ENCODE measurements at places on chromosomes 6 and 20. TPM values are rescaled to one million over a fixed set of nuclear protein-coding genes. Genes with fewer than 3 reads are reported as not detected.

DNA sequence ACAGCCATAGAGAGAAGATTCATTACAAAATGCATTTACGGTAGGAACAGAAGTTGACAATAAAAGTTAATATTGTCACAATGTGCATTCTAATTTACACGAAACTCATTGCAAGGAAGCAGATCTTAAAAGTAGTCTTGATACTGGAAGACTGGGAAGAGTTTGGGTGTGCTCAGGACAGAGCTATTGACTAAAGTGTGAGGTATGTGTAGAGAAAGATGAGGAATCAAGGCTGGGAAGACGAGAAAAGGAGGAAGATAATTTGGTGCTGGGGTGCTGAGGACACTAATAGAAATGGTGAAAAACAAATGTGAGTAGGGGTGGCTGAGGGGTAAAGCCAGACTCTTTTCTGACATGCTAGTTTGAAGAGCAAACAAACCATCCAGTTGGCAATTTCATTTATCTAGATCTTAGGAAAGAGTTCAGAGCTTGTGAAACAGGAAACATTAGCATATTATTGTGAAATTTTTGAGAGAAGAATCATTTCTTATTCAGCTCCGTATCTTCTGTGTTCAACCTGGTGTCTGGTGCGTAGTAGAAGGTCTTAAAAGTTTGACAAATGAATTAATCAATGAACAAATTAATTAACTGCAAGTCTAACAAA, 72.7 kb downstream of the ELOVL4 start:
- H3K4me1 ChIP-seq = peaks cover 5% of the 10 kb centered on the region
- no peak overlapping the region for H3K4me3 ChIP-seq
- peaks cover 13% of the 10 kb centered on the region for H3K27me3 ChIP-seq
- no peak overlapping the region for H3K27ac ChIP-seq

DNA sequence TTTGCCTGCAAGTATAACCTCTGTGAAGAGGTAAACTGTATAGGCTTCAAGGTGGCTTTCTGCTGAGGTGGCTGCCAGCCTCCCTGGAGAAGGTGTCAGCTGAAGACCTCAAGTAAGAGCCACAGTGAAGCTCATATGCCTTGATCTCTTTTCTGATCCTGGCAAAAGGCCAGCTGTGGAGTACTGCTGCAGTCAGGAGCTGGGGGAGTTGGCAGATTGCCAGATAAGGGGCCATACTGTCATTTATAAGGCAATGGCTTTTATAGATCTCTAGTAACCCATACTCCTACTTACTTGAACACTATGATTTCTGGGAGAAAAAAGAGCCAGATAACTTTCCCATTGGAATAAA, 8.8 kb upstream of the CEP85L start:
- H3K36me3 ChIP-seq = peaks cover 14% of the 10 kb centered on the region
- H3K27me3 ChIP-seq = no peaks in the 10 kb centered on the region
- peak overlapping the region; percentile 37 for H3K27ac ChIP-seq
- peaks cover 44% of the 10 kb centered on the region for H3K4me1 ChIP-seq
- no peak overlapping the region for H3K4me3 ChIP-seq

DNA sequence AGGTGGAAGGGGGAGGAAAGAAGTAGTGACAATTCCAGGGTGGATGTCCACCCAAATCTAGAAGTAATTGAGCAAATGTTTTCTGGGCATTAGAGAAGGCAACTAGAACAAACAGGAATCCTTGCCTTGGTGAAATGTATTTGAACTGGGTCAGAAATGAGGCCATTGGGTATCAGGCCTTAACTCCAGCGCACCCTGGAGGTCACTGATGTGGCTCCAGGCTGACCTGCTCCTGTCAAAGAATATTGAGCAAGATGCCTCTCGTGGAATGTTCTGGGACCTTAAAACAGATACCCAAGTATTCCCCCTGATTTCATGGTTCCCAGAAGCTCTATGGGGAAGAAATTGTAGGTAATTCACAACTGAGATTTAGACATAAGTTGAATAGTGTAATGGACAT, 6.9 kb downstream of the HLA-DPB1 start:
- H3K27ac ChIP-seq = no peak overlapping the region
- peaks cover 37% of the 10 kb centered on the region for H3K36me3 ChIP-seq
- no peak overlapping the region for H3K4me3 ChIP-seq
- DNase-seq = peak; percentile 45

DNA sequence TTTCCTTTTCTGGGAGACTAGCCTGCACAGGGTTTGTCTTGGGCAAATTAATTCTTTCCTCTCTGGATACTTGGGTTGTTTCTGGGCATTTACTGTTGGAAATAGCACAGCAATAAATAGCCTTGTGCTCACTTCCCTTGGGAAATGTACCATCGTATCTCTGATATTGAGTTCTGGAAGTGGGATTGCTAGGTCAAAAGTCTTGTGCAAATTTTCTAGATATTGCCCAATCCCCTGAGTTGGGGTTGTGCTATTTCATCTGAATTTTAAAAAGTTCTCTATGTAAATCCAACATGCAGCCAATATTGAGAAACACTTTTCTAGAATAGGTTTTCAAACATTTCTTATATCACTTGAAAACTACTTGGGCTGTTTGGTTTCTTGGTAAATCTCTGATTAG, 64.0 kb upstream of the ELOVL5 start:
- no peaks in the 10 kb centered on the region for H3K4me1 ChIP-seq
- H3K27me3 ChIP-seq = no peaks in the 10 kb centered on the region
- no peaks in the 10 kb centered on the region for H3K36me3 ChIP-seq
- no peak overlapping the region for H3K4me3 ChIP-seq
- DNase-seq = no peak
- H3K27ac ChIP-seq = no peak overlapping the region

- no peak overlapping the region for H3K4me3 ChIP-seq
- no peak for DNase-seq
- H3K27me3 ChIP-seq = no peaks in the 10 kb centered on the region
- no peak overlapping the region for H3K27ac ChIP-seq
Observed at GRCh38 chr6:130647246-130647645, 180.0 kb upstream of the SMLR1 start.

- H3K36me3 ChIP-seq = peaks cover 12% of the 10 kb centered on the region
- no peak overlapping the region for H3K4me3 ChIP-seq
- no peak for DNase-seq
- no peaks in the 10 kb centered on the region for H3K27me3 ChIP-seq
Observed at GRCh38 chr20:1334370-1334731, 5.4 kb upstream of the SDCBP2 start.

DNA sequence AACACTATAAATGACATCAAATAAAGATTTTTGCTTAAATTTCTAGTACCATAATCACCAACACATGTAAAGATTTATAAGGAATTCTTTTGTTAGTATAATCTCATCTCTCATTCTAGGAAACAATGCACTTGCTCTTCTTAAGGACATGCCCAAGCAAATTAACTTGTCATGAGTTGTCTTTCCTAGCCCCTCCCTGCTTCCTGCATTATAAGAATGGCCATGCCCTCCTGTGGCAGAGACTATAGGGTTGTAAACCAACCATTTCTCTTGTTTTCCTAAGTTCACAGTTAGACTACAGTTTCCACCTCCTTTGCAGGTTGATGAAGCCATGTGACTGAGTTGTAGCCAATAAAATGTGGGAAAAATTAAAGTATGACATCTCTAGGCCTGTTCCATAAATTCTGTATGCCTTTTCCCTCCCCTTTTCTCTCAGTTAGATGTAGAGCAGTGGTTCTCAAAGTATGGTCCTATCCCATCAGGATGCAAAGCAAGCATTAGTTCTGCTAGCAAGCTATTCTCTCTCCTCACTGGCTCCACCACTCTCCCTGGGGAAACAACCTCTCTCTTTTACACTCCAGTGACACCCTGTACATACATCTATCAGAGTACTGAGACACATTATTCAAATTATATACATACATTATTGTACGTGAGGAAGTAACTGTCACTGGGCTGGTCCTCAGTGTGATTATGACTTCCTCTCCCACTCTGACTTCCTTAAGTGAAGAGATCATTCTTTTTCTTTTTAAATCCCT, 295.0 kb downstream of the PKHD1 start:
- no peaks in the 10 kb centered on the region for H3K36me3 ChIP-seq
- no peaks in the 10 kb centered on the region for H3K4me1 ChIP-seq
- no peaks in the 10 kb centered on the region for H3K27me3 ChIP-seq
- no peak overlapping the region for H3K27ac ChIP-seq

GRCh38 chr20:59819496-59820203, 113.8 kb downstream of the SYCP2 start:
- H3K27me3 ChIP-seq = no peaks in the 10 kb centered on the region
- no peaks in the 10 kb centered on the region for H3K4me1 ChIP-seq
- no peaks in the 10 kb centered on the region for H3K36me3 ChIP-seq

DNA sequence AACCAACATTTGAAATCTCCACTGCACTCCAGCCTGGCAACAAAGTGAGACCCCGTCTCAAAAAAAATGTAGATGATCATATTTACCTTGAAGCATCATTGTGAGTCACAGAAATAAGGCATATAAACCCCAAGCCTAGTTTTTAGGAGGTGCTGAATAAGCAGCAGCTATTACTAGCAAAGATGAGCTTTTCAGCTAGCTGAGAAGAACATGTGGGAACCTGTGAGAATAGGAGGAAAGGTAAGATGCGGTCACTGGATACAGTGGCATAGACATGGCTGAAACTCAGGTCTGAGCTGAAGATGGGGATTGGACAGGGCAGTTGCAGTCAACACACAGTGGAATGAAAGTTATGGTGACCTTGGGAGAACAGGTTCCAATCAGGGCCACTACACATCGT, 284.3 kb upstream of the IRAK1BP1 start:
- H3K4me1 ChIP-seq = no peaks in the 10 kb centered on the region
- no peak overlapping the region for H3K27ac ChIP-seq
- H3K36me3 ChIP-seq = no peaks in the 10 kb centered on the region
- H3K27me3 ChIP-seq = no peaks in the 10 kb centered on the region
- no peak overlapping the region for H3K4me3 ChIP-seq

DNA sequence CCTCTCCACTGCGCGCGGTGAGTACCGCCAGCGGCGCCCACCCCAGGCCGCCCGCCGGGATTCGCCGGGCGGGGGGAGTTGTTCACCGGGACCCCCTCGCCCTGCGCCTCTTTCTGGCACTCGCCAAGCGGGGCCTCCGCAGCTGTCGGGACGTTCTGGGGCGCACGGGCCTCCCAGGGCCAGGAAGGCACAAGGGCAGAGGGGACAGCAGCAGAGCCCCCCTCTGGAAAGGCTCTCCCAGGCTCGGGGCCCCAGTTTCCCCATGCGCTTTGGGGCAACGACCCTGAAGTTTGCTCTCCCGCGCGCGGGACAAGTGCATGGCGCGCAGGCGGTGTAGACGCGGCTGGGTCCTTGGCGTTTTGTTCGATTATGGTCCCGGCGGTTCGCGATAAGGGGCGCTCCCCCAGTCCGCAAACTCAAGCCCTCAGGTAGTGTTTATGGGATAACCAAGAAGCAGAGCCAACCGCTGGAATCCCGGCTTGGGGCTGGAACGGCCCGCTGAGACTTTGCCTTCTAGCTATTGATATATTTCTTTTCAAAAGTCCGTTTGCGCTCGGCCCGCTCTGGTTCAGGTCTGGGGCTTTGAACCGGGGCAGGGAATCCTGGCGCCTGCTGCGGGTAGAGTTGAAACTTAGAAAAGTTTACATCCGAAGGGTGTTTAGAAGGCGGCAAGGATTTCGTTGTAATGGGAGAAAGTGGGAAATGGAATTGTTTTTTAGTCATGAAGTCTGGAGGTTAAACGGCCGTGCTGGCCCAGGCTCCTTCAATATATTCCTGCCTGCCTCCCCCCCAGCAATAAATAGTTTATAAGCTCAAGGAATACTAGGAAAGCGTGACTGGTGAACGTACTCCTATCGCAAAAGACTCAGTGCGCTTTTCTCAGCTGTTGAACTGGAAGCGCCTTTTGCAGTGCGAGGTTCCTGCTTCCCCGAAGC, 595 bp downstream of the EYA2 start:
- H3K27me3 ChIP-seq = peaks cover 11% of the 10 kb centered on the region
- no peaks in the 10 kb centered on the region for H3K4me1 ChIP-seq
- H3K36me3 ChIP-seq = no peaks in the 10 kb centered on the region

DNA sequence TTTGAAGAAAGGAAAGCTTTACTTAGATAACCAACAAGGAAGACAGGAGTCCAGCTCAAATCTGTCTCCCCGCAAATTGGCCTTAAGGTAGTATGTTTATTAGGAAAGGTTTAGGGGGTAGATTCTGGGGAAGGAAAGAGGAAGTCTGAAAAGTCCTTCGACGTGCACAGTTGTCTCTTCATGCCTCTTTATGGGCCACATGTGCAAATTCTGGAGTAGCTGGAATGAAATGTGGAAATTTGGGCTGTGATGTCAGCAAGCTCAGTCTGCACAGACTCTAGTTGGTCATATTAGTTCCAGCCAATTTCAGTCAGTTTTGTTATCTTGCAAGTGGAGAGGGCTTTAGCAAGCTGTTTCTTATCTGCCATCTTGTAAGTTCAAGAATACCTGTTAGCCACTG, 50.1 kb downstream of the NUP153 start:
- peaks cover 68% of the 10 kb centered on the region for H3K36me3 ChIP-seq
- H3K27ac ChIP-seq = no peak overlapping the region
- no peak for DNase-seq
- H3K27me3 ChIP-seq = no peaks in the 10 kb centered on the region
- no peak overlapping the region for H3K4me3 ChIP-seq

- H3K27me3 ChIP-seq = no peaks in the 10 kb centered on the region
- no peak overlapping the region for H3K27ac ChIP-seq
- no peaks in the 10 kb centered on the region for H3K4me1 ChIP-seq
- H3K36me3 ChIP-seq = no peaks in the 10 kb centered on the region
- DNase-seq = no peak
Observed at GRCh38 chr6:53956068-53956711, 155.1 kb upstream of the MLIP start.

- no peak overlapping the region for H3K4me3 ChIP-seq
- H3K4me1 ChIP-seq = no peaks in the 10 kb centered on the region
- no peak overlapping the region for H3K27ac ChIP-seq
- DNase-seq = no peak
- H3K27me3 ChIP-seq = no peaks in the 10 kb centered on the region
Observed at GRCh38 chr6:14477559-14477958, 360.0 kb downstream of the CD83 start.

- DNase-seq = no peak
- H3K4me1 ChIP-seq = no peaks in the 10 kb centered on the region
- H3K27ac ChIP-seq = no peak overlapping the region
- H3K4me3 ChIP-seq = no peak overlapping the region
- H3K36me3 ChIP-seq = no peaks in the 10 kb centered on the region
Observed at GRCh38 chr20:63317061-63317460, 24.1 kb downstream of the COL20A1 start.

GRCh38 chr6:85585741-85586140, 7.9 kb downstream of the SNX14 start:
- no peaks in the 10 kb centered on the region for H3K36me3 ChIP-seq
- DNase-seq = no peak
- H3K27ac ChIP-seq = no peak overlapping the region
- no peaks in the 10 kb centered on the region for H3K27me3 ChIP-seq
- no peaks in the 10 kb centered on the region for H3K4me1 ChIP-seq
- no peak overlapping the region for H3K4me3 ChIP-seq

WFDC12 gene
- not detected for total RNA-seq

B3GAT2 gene
- total RNA-seq = not detected

BPIFB2 gene
- total RNA-seq = not detected

CCDC170 gene
- total RNA-seq = not detected

CRISP3 gene
- total RNA-seq = not detected

TREML2 gene
- 1.7 TPM for total RNA-seq

ECHDC1 gene
- total RNA-seq = 22.8 TPM

RANBP9 gene
- 85.5 TPM for total RNA-seq

LAMP5 gene
- total RNA-seq = not detected

MLN gene
- not detected for total RNA-seq

PSORS1C1 gene
- not detected for total RNA-seq

CDSN gene
- not detected for total RNA-seq

GPSM3 gene
- 202 TPM for total RNA-seq
